ENCODE measurements at places on chromosomes 4 and X.

DNA sequence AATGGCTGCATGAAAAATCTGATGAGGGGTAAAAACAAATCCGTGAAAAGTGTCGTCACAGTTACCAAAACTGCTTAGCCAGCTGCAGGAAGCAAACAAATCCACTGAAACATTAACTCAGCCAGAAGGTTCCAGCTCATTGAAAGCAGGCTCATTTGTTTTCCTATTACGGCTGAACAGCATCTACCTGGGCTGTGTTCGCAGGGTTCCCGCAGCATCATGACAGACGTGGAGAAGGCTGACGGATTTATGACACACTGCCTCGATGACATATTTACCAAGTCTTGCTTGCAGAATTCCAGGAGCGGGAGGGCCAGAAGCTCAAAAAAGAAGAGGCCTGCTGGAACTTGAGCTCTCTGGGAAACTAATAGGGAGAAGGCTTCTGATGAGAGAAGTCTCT lies 781.1 kb downstream of the RAB28 start:
- DNase-seq, result no peak

- DNase-seq, result no peak
These were observed at the start of gene PABPC4L for GRCh38 chr4:134201216-134202161. Gene PABPC4L, minus strand, starts transcription at chr4:134201789. Its CDS starts 770 bp downstream, at chr4:134201019.

DNA sequence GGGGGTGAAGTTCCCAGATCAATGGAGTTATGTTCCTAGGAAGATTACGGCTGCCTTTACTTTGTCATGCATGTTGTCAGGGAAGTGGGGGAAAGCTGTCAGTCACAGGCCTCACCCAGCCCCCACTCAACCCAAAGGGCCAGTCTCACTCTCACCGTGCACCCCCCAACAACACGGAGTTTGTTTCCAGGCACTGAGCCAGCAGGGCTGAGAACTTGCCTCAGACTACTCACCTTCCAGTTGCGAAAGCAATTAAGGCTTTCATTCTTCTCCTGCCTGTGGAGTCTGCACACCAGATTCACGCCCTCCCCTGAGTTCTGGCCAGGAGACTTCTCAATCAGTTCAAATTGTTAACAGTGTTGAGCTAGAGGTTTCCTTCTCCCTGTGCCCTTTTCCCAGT lies 114.3 kb downstream of the SH3BGRL start:
- no peak for DNase-seq

DNA sequence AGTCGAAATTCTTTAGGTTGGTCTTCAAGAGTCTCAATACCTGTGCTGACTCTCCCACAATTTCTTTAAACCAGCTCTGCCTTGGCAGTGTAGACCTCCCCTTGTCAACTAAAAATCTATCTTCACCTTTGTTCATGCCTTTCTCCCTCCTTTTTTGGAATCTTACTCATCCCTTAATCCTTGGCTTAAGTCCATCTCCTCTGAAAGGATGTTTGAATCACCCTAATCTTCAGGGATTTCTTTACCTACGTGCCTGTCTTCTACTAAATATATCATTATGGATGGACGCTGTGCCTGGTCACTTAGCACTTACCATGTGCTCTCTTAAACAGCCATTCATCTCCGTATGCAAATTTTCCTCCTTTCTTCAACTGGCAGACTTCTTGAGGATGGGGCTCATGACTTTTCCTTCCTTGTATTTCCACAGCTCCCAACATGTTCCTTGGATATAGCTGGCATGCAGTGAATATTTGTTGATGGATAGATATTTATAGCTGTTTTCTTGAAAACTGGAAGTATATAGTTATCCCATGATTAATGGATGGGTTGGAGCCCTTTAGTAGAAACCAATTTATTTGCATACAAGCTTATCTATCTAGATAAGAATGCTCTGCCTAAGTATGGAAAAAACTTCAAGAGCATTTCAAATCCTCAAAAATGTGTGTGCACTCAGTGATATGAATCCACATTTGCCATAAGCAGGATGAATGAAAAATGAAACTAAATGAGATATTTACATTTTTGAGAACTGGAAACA lies 166.6 kb downstream of the SPRY1 start:
- no peak for DNase-seq

DNA sequence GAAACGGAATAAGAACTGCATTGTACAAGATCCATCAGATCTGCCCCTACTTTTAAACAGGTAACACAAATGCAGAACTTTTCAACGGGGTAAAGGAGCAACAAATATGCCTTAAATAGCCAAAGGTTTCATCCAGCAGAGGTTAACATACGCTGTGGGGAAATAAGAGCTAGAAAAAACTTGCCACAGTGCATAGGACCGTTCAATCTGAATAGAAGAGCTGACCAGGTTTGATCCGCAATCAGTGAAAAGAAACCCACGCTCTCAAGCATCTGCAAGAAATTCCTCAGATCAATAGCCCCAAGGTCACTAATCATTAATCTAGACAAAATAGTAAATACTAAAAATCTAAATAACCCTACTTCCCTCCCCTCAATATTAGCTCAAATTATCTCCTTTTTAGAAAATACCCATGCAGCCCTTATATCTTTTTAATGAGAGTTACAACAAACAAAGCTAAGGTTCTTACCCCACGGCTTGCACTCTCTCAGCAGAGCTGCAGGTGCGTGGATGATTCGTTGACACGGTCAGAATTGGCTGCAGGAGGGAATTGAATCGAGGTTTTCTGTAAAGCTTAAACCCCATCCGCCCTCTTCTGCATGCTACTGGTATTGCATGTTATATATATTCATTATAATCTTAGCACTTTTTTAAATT lies at the start of gene TLR10:
TSS of gene TLR10 (minus strand) at position 539 of the 657 bp plus-strand sequence. CDS start 7,400 bp downstream, outside the sequence.
- DNase-seq, result peak; percentile 62

DNA sequence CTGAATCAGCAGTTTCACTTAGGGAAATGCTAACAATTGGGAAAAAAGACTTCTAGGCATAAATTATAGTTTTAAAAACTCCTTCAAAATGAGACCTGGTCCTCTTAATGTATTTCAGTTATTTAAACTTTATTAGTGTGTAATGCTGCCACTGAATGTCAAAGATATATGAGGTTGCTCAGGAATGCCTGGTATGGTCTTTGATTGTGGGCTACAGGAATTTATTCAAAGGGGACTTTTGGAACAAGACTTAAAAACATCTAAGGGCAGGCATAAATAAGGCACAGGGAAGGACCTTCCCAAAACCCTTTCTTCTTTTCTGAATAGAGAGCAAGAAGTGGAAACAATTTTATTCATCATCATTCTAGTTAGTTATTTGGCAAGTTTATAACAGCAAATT lies 439.1 kb downstream of the TLL1 start:
- no peak for DNase-seq

DNA sequence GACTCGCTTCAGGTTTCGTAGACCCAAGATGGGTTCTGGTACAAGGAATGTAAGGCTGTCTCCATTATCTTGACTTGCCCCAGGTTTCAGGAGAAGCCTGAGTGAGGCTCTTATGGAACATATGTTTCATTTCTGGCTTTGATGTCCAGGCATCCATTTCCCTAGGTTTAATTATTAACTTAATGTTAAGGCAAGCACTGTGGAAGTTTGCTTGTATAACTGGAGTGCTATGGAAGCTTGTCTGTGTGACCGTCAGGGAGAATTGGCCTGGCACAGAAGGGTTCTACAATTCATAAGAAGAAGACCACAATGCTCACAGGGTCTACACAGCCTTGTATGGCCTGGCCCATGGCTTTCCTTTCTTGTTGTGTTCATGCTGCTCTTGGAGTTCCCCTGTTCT lies 47.2 kb upstream of the PPP1R2C start:
- DNase-seq, result no peak

GRCh38 chr4:140754918-140755773 lies 1.0 kb downstream of the TBC1D9 start:
- DNase-seq, result no peak

- peak; percentile 83 for DNase-seq
These were observed 2.1 kb upstream of the RHOH start for GRCh38 chr4:40194602-40195161.

DNA sequence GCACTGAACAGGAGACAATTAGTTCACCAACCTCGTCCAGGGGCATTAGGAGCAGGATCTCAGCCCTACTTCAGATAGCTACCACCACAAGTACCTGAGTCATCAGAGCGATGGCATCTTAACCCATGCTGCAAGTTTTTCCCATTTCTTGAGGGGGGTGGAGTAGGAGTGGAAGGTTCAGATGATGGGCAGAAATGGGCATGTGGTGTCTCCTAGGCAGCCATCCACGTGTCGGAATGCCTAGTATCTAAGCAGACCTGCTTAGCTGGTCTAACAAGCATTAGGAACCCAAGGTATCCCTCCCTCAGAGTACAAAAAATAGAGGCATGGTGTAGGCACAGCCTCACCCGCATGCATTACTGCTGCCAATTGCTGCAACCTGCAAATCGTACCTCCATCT lies 159.1 kb upstream of the DGKK start:
- no peak for DNase-seq

DNA sequence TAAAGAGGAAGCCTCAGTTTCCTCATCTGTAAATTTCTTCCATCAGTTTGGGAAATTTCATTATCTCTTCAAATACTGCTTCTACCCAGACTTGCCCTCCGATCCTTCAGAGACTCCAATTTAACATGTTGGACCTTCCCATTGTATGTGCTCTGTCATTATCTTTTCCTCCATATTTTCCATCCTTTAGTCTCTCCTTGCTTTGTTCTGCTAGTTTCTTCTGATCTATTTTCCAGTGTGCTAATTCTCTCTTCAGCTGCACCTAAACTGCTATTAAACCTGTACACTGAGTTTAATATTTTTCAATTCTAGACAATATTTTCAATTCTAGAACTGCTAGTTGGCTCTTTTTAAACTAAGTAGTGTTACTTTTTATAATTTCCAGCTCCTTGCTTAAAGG lies 65.5 kb downstream of the EVC start:
- no peak for DNase-seq

- no peak for DNase-seq
These were observed 11.7 kb downstream of the C1GALT1C1 start for GRCh38 chrX:120617996-120618630.

DNA sequence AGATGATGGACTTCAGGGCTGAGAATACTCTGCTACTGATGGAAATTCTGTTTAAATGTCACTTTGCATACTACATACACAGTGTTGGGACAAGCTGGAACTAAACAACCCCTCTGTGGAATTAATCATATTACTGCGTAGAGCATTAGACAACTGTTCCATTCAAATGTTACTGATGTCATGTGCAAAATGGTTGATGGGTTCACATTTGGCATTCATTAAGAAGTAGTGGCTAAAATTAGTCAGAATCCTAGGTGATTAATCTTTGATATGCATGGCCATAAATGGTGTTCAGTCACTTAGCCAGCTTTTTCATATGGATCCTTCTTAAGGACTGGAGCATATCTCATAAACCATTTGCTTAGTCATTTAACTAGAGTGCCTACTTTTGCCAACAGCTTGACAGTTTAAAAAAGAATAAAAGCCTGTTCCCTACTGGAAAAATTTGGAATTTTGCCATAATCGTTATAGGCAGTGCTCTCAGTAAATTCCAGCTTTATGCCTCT lies 105.2 kb downstream of the RNF150 start:
- no peak for DNase-seq

DNA sequence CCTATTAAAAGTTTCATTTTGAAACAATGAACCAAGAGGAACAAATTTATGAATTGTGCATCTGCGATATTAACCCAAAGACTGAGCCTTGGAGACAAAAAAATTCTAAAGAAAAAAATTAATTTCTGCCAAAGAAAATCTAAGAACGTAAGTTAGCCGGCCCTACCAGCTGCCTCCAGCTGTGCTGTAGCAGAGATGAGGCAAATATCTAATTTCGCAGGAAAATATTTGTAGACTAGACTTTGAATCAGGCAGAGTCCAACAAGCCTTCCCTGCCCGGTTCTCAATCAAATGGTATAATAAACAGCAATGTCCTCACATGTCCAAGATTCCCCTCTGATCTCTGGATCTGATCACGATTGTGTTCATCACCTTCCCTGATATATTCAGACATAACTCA lies 21.2 kb upstream of the SMIM20 start:
- DNase-seq, result no peak

GRCh38 chr4:182764642-182765041 lies 152.5 kb downstream of the DCTD start:
- DNase-seq, result no peak

GRCh38 chr4:125750828-125751466 lies 436.2 kb downstream of the FAT4 start:
- no peak for DNase-seq

GRCh38 chrX:120428309-120428708 lies 40.8 kb downstream of the LAMP2 start:
- no peak for DNase-seq

GRCh38 chrX:123846577-123847038 lies 13.2 kb upstream of the XIAP start:
- no peak for DNase-seq

DNA sequence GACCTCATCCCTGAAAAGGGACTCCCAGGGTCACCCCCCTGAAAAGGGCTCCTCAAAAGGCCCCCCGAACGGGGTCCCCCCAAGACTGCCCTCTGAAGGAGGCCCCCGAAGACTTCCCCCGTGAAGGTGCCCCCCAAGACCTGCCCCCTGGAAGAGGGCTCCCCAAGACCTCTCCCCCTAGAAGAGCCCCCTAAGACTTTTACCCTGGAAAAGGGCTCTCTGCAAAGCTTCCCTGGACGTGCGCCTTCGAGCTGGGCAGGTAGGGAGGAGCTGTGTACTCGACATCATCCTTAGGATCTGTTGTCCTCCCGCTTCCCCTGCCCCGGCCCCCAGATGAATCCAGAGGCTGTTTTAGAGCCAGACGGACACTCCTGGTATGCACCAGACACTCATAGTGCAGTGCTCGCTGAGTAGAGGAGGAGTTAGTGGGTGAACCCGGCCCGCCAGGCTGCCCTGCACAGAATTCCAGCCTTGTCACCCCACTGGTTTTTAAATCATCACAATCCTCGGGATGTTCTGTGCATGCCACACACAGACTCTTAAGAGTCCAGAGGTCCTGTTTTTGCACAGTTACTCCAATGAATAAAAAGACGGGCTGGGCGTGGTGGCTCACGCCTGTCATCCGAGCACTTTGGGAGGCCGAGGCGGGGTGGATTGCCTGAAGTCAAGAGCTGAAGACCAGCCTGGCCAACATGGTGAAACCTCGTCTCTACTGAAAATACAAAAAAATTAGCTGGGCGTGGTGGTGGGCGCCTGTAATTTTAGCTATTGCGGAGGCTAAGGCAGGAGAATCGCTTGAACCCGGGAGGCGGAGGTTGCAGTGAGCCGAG lies 5.7 kb upstream of the SLC25A6 start:
- DNase-seq, result no peak

- DNase-seq, result no peak
These were observed 674.3 kb upstream of the MAGEB2 start for GRCh38 chrX:29541038-29541437.

- DNase-seq, result peak; percentile 91
These were observed at the start of gene SMIM14 for GRCh38 chr4:39638354-39639239. Gene SMIM14, minus strand, starts transcription at chr4:39638865. Its CDS starts 33,720 bp downstream, at chr4:39605145.

- DNase-seq, result no peak
These were observed 195.4 kb downstream of the SOWAHB start for GRCh38 chr4:76702440-76703122.

DNA sequence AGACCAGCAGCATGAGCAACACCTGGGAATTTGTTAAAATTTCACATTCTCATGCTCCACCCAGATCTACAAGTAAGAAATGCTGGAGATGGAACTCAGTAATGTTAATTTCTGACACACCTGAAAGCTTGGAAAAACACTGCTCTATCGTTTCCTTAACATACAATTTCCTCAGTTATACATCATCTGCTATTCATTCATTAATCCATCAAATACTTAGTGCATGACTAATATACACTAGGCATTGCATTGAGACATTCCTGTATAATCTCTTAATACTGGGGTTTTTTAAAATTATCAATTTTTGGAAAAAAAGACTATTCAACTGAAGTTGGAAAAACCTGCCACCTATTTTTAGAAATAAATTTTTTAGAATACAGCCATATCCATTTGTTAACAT lies 106.1 kb downstream of the CHM start:
- DNase-seq, result no peak

GRCh38 chr4:124839786-124840390 lies 127.4 kb upstream of the ANKRD50 start:
- no peak for DNase-seq

All from CD4-positive, alpha-beta T cell treated with Interleukin-17A for 1 hour (primary cell).